Stimulated activated CD4-positive, alpha-beta T cell treated with anti-CD3 and anti-CD28 coated beads, TNF-alpha, amount 100 ng/mL, for 1 hour (primary cell): ENCODE measurements at places on chromosomes 1 and 21.

GRCh38 chr1:1040004-1040991 is 20.4 kb downstream of the AGRN start:
- peak; percentile 56 for DNase-seq

DNA sequence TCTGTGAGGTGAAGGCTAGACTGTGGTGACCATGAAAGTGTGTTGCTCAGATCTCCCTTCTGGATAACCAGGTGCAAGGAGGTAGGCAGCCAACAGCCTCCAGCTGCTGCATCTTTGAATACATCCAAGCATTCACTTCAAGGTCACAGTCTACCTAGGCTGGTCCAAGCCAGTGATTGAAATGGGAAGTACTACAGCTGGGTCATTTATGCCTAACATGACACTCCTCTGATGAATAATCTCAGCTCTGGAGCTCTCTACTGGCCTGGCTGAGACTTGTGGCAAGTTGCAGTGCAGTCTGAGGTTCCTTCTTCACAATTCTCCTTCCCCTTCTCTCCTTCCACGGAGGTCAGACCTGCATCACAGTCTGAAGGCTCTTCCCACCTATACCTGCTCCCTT is 35.0 kb upstream of the ARHGAP29 start:
- DNase-seq, result no peak

DNA sequence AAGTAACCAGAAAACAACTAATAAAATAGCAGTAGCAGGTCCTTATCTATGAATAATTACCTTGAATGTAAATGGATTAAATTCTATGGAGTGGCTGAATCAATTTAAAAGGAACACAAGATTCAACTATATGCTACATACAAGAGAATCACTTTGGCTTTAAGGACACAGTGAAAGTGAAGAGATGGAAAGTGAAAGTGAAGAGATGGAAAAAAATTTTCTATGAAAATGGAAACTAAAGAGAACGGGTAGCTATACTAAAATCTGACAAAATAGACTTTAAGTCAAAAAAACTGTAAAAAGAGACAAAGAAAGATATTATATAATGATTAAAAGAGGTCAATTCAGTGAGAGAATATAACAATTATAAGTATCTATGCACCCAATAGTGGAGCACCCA is 54.7 kb downstream of the C1orf185 start:
- no peak for DNase-seq

DNA sequence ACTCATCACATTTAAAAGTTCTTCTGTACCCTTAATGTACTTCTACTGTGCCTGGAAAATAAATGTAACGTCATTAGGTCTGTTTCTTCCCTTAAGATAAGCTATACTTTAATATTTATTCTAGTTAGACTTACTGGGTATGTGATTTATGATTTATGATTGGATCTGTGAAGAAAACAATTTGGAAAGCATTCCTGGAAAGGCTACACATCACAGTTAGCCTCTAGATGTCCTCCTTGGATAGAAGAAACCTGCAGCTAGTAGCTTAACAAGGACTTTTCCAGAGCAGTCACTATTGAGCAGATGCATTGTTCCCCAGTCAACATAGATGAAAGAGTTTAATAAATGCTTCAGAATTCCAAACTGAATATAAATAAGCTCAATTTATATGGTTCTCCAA is 22.2 kb upstream of the ABL2 start:
- no peak for DNase-seq

DNA sequence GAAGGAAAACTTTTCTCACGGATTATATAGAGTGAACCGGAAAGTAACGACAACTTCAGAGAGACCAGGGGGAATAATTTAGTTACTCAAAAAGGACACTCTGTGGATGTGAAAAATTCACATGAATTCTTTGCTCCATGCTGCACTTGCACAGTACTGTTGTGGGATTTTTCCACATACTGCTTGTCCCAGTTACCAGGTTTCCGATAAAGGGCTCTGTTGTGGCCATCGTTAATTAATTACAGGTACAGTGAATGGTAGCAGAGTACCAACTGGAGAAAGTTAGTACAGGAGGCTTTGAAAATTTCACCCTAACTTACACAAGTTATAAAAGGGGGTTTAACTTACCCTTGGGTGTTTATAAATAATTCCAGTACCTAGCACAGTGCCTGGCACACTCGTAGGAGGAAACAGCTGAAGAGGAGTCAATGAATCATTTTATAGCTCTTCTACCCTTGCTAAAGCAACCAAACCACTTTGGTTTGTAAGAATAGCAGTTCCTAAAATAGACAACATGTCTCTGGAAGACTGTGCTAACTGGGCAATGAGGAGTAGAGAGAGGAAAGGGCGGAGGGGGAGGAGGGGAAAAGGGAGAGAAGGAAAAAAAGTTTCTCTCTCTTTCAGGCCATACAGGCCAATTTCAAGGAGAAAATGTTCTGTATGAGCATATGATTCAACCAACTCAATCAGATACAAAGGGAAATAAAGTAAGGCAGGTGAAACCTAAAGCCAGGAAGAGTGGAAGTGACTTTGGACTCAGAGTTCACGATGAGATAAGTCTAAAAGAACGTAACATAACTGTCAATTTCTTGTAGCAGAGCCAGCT is 98.3 kb upstream of the MAGI3 start:
- no peak for DNase-seq

- DNase-seq, result no peak
These were observed 19.9 kb downstream of the SGIP1 start for GRCh38 chr1:66553846-66554245.

DNA sequence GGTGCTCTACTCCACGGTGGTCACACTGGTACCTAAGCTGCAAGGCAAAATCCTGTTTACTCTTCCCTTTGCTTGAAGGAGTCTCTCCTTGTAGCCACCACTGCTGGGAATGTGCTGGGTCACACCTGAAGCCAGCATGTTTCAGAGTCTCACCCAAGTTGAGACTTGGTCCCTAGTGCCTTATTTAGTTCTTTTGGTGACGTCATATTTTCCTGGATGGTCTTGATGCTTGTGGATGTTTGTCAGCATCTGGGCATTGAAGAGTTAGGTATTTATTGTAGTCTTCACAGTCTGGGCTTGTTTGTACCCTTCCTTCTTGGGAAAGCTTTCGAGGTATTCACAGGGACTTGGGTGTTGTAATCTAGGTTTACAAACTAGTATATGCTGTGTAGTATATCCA is 5.6 kb upstream of the MTARC2 start:
- no peak for DNase-seq

DNA sequence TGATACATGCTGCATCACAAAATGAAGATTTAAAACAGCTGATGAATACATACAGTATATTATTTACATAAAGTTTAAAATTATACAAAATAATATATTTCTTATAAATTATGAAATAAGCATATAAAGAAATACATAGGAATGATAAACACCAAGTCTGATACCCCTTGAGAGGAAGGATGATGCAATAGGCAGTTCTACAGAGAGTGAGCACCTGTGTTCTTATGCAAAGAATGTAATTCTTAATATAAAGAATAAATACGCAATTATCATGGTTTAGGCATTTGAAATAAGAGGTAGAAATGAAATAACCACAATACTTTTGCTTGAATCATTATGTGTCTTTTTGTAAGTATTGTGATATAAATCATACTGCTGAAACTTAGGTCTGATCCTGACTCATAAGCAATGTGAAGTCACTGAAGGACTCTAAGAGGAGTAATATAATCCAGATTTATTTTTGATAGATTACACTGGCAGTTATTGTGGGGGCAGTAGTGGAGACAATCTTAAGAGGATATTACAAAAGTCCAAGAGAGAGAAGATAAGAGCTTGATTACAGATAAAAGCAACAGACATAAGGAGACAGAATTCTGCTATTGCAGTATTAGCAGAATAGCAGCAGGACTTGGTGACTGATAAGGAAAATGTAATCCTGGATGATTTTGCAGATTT is 39.0 kb downstream of the TTLL7 start:
- no peak for DNase-seq

DNA sequence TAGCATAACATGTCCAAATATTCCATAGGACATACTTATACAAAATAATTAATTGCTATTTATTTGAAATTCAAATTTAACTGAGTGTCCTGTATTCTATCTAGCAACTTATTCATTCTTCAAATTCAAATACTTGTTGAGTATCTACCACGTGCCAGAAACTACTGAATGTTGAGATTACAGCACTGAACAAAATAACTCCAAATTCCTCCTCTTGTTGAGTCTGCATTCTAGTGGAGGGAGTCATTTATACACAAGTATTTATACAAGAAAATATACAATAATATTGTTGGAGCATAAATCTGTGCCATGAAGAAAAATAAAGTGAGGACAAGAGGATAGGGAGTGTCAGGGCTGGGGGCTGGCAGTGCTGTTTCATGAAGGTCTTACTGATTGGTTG is 43.7 kb upstream of the CDC42BPA start:
- no peak for DNase-seq

- DNase-seq, result peak; percentile 30
These were observed 6.4 kb upstream of the EPHA2 start for GRCh38 chr1:16162163-16162822.
